Choroid plexus epithelial cell (primary cell): ENCODE measurements at places on chromosomes 12 and 14.

- DNase-seq = no peak
Observed at GRCh38 chr14:71203306-71203705, 296.0 kb downstream of the PCNX1 start.

- DNase-seq = peak; percentile 72
Observed at GRCh38 chr12:64039281-64039871, 182.7 kb downstream of the KICS2 start.

DNA sequence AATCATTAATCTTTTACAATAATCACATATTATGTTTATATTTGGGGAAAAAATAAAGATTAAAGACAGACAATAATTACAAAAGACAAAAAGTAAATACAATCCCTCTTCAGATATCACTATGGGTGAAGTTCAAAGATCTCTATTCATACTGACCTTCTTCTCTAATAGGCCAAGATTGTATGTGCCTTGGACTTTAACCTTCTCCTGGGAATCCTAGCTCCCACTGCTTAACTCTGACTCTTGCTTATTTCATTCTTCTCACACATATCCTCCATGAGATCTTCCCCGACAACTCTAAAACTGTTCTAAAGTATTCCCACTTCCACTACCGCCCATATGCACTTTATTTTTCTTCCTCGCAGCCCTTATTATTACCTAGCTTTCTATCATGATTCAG, 83.8 kb downstream of the EEA1 start:
- no peak for DNase-seq

DNA sequence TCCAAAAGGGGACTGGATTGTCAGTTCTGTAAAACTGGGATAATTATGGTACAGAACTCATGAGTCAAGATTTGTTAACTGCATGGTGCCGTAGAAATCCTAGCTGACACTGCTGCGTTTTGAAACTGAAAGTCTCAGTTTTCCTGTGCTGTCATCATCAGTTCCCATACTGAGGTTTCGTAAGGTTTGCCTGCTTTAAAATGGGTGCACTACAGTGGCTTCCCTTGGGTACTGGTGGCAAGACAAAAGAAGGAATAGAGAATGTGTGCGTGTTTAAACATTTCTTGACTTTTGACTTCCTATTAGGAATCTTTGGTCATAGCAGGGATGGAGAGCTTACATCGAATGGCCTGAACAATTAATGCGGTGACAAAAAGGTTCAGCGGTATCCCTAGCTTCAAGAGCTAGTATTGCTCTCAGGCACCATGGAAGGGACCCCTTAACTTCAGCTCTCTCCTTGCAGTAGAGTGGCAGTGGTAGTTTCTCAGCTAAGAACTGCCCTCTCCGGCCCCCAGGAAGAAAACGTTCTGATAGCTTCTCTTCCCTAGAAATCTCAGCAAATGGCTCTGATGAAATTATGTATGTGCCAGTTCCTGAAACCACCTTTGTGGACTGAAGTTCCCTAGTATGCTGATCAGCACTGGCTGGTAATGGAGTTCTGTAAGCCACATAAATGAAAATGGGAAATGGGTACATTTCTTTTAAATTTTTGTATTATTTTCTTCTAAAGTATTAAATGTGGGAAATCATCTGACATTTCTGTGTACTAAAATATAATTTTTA, 28.9 kb downstream of the ANO6 start:
- DNase-seq = peak; percentile 88

DNA sequence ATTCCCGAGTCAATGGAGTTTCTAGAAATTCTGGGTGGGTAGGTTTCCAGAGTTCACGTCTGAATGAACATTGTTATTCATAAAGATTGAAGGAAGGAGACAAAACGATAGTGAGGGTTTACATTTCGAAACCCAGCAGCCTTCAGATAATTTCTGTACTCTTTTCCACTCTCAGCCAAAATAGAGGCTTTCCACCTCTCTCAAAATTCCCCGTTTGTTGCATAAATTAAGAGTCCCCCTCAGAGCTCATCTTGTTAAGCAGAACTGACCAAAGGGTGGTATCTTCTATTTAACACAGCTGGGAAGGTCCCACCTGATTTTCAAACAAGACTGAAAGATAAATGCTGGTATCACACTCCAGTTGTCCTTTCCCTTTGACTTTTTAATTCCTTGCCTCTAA, 21.5 kb upstream of the YARS2 start:
- peak; percentile 5 for DNase-seq

DNA sequence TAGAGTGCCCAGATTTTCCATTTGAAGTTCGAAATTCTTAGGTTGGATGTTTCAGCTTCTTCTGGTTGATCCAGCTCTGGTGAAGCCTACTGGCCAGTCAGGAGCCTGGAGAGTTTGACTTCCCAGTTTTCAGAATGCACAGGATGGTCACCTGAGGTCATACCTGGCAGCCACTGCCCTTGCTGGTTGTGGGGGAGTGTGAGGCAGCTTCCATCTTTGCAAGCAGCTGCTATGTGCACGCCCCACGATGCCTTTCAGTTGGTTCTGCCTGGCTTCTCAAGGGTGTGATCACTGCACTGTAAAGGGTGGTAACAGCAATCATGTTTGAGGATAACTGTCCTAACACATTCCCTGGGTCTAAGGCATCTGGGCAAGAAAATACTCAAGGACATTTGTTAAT, 15.4 kb downstream of the CCDC92 start:
- no peak for DNase-seq

DNA sequence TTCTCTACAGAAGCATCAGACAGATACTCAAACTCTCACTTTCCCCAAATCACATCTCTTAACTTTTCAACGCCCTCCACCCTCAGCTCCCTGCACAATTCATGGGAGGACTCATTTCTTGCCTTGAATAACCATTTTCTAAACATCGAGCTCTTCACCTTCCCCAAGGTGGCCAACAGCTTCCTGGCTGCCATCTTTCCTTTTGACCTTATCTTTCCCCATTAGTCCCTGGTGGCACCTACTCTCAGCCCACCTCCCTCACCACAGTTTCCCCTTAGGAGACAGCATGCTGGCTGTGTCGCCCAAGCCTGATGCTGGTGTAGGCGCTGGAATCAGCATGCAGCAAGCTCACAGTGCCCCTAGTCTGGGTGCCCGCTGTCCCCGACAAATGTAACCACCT, 8.4 kb upstream of the OAS1 start:
- no peak for DNase-seq

- DNase-seq = peak; percentile 58
Observed at GRCh38 chr14:50560931-50561285, 963 bp downstream of the ATL1 start.

- no peak for DNase-seq
Observed at GRCh38 chr12:115046805-115047204, 362.8 kb upstream of the TBX3 start.

DNA sequence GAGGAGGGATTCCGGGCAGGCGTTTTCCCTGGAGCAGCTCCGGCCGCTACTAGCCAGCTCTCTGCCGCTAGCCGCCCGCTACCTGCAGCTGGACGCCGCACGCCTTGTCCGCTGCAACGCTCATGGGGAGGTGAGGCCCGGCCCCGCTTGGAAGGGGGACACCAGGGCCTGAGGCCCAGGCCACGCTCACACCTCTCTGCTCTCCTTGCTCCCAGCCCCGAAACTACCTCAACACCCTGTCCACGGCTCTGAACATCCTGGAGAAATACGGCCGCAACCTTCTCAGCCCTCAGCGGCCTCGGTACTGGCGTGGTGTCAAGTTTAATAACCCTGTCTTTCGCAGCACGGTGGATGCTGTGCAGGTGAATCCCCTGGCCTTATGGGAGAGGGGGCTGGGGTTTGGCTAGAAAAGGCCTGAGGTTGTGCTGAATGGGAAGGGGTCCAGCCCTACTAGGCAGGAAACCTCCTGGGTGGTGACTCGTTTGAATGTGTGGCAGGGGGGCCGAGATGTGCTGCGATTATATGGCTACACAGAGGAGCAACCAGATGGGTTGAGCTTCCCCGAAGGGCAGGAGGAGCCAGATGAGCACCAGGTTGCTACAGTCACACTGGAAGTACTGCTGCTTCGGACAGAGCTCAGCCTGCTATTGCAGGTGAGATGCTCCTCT, 597 bp downstream of the RNF31 start:
- peak; percentile 13 for DNase-seq
